ENCODE measurements at places on chromosomes 16 and 17.
A peak's percentile ranks its signal among the peaks of the same experiment; 100 is the strongest.

GRCh38 chr17:4293572-4293971 lies 29.8 kb upstream of the ANKFY1 start:
- DNase-seq: no peak

- DNase-seq: no peak
These were observed 8.7 kb upstream of the PRKCB start for GRCh38 chr16:23827057-23827456.

DNA sequence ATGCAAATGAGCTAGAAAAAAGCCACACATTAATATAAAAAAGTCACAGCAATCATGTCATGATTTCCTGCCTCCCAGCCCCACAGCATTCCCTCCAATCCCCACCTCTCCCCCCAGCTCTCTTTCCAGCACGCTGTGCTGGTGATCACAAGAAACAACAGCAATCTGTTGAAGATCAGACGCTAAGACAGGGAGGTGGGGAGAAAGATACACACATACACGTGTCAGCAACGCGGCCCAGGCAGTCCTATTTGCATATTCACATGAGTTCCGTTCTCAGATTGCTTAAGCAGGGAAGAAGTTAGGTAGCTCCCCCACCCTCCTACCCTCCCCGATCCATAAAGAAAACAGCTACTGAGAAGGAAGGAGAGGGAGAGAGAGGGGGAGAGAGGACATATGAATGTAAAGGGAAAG lies 405.5 kb upstream of the PSMD7 start:
- DNase-seq: no peak

- DNase-seq: no peak
These were observed at the start of gene SCIMP for GRCh38 chr17:5234645-5235576. Gene SCIMP (minus strand): TSS chr17:5234860. CDS start chr17:5234755, 105 bp downstream.

DNA sequence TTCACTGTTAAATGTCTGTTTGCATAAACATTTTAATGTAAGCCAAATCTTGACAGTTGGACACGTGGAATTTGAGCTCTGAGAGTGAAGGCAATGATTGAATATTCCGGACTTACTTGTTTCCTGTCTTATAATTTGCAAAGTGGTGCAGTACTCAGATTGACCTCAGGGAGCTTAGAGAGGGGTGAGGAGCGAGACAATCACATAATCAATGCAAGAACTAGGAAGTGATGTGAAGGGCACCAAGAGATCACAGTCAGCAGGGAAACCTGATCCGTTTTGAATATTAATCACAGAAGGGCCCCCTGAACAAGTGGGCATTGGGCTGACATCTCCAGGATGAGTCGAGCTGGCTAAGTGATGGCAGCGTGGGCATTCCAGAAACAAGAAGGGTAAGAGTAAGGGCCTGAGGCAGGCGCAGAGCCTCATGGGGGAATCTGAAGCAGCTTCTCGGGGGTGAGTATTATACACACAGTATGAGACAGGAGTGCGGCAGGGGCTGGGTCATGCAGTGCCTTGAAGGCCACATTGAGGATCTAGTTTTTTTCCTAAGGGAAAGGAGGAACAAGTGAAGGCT lies 26.1 kb downstream of the TEX2 start:
- no peak for DNase-seq

- no peak for DNase-seq
These were observed at the start of gene CA7 for GRCh38 chr16:66844342-66845079. Gene CA7 (plus strand): TSS chr16:66844414. CDS start chr16:66844488, 74 bp downstream.

- no peak for DNase-seq
These were observed at the start of gene MAZ for GRCh38 chr16:29806099-29806579. Gene MAZ (plus strand): TSS chr16:29806529. CDS start chr16:29806702, 173 bp downstream.

DNA sequence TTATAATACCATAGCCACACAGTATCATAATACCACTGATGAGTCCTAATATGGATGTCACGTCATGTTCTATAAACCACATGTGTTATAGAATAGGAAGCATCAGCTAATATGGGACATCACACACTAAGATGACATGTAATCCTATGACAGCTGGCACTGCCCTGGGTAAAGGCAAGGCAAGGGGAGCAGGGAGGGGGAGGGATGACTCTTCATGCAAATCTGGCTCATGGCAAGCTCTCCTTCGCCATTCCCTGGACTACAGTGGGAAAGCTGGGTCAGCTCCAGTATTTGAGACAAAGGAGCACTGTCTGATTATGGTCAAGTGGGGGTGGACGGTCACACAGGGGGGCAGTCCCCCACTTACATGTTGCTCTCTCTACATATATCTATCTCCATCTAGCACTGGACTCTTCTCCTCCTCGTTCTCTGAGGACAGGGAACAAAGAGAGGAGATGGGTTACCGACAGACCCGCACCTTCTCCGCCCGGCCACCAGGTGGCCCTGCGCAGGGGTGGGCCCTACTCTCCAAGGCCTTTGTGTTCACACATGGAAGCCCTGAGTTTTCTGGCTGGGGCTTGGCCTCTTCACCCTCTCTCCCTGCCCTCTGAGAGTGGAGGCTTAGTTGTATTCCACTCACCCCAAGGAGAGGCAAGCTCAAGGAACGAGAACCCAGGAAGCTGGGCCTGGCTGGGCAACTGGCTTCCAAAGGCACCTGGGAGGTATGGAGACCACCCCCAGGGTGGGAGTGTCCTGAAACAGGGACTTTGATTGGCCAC lies 23.4 kb upstream of the MPO start:
- peak; percentile 72 for DNase-seq

DNA sequence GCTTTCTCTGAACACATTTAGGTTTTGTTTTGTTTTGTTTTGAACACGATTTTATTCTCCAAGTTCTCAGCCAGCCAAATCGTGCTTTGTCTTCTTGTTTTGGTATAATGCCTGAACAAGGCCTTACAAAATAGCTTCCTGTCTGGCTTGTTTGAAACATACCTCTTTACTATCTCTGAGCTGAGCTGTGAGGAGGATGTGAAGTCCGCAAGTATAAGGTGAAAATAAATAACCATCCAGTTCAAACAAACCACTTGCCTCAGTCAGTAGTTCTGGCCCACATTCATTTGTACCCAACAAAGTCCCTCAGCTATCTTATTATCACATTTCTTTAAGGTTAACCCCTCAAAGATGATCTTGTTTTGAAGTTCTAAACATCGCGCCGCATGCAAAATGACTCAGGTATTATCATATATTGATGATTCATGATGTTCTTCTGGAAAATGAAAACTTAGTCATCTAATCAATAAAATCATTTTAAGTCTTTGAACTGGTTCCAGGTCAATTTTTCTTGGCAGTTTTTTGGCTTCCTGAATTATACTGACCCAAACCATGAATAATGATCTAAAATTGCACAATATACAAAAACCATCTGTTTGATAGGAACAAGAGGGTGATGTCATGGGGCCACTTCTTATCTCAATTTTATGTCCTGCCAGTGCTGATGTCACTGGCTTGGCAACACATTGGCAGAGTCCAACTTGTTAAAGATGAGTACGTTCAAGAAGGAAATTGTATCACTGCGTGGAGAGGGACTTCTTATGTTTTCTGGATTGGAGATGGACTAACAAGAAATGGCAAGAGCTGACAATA lies 694.3 kb downstream of the KCNJ2 start:
- DNase-seq: no peak

- no peak for DNase-seq
These were observed 3.5 kb downstream of the RAB40C start for GRCh38 chr16:593406-593805.

DNA sequence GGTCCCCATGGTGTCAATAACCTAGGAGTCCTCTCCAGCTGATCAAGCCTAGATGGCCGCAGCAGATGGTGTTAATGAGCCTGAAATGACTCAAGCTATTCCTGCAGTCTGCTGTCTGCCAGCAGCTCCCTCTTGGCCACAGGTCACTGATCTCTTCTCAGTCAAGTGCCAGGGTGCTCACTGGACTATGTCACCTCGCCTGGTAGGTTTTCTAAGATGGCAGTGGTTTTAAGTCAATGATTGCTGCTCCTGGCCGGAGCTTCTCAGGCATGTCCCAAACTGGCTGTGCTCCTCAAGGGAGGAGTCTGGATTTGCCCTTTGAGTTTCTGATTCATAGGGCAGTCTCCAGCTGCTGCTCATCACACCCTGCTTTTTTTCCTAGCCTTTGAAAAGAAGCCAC lies 58.6 kb upstream of the SHISA6 start:
- no peak for DNase-seq

GRCh38 chr17:78040440-78041385 lies 82.2 kb downstream of the TNRC6C start:
- DNase-seq: peak; percentile 36

GRCh38 chr17:34167354-34167753 lies 87.7 kb upstream of the CCL2 start:
- DNase-seq: no peak

GRCh38 chr17:74527081-74527480 lies 4.2 kb downstream of the CD300LB start:
- DNase-seq: no peak

- no peak for DNase-seq
These were observed 2.7 kb downstream of the IGFBP4 start for GRCh38 chr17:40445751-40446468.

DNA sequence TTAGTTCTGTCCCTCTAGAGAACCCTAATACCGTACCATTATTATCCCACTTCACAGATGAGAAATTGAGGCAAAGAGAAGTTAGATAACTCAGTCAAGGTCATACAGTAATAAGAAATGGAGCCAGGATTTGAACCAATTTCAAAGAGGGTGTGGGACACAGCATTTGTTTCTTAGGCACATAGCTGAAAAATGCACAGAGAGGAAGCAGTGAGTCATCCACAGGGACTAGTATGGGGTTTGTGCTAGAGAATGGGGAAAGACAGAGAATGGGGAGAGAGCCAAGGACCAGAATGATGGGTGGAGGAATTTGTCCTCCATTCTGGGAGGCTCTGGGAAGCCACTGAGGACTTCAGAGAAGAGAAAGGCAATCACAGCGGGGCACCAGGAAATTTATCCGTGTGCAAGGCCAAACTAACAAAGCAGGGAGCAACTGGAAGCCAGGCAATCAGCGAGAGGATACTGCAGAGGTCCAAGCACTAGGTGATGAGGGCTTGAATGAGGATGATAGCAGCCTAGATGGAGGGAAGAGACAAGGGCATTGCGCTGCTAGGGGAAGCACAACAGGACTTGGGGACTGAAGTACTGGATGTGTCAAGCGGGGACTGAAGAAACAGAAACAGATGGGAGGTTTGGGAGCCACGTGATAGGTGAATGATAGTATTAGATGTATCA lies 78.1 kb upstream of the ZFHX3 start:
- no peak for DNase-seq

DNA sequence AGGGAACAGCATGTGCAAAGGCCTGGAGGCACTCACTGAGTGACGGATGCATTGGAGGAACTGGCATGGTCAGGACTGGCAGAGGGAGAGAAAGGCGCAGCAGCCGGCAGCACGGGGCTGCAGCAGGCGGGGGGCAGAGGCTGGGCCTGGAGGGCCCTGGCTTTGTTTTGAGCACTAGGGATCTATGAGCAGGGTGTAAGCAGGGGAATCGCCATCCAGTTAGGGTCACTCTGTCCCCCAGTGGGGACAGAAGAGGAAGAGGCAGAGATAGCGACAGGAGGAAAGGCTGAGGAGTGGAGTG lies 14.2 kb downstream of the HSD11B2 start:
- DNase-seq: no peak

DNA sequence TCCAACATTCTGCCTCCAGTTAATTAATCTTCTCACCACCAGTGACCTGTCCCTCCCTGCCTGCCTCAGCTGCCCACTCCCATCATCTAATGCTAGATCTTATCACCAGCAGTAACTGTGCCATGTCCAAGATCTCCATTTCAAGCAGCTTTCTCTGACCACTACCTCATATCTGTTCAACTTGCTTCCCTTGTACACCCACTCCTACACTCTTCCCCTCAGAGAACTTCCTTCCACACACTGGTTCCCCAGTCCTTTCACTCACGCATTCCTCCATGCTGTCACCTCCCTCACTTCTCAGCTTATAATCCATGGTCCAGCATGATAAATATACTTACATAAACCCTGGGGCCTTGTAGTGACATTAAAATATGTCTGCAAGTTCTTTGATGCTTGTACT lies 31.8 kb upstream of the DYNLL2 start:
- no peak for DNase-seq

DNA sequence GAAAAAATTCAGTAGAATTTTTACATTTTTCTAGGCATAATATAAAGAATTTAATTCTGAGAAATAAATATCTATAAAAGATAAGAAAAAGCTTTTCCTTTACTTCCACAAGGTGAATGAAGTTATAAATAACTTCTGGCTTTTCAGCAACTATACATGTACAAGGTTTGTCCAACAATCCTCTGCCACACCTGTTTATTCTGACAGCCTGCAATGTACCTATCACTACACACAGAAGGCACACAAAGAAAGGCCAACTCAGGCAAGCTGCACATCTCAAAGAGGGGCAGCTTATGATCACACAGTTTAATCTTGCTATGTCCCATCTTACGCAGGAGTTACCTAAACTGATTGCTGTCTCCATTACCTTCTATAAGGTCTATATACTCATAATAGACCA lies 120.2 kb downstream of the MYO1D start:
- no peak for DNase-seq

DNA sequence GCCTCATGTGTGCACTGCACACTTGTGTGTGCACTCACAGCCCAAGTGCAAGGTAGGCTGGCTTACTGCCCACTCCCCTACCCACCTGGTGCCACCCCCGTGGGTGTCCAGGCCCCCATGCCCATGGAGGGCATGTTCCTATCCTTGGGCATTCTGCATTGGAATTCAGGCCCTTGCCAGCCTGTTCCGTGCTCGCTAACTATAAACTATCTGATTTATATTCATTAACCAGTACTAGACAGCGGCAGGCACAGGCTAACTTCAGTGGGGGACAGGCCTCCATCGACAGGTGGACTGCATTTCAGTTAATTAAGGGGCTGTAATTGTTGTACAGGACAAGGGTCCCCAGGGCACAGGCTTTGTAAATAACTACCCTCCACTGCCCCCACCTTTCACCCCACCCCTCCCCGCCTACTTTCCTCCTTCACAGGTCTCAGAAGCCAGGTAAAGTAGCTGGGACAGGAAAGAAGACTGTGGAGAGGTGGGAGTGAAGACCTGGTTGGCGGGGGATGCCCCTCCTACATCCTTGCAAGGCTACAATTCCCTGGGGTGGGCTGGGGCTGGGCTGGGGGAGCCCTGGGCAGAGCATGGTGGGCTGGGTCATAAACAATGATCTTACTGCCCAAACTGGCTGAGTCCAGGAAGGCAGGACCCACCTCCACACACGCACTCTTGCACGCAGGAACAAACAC lies 119.0 kb upstream of the LHX1 start:
- DNase-seq: no peak

All from activated T-cell treated with anti-CD3 and anti-CD28 coated beads, Interleukin-2, amount 50 U/mL, for 48 hours (primary cell).